SK-N-SH (cell line): ENCODE measurements at places on chromosomes 13 and 19. TPM values are rescaled to one million over a fixed set of nuclear protein-coding genes. Genes with fewer than 3 reads are reported as not detected.

DNA sequence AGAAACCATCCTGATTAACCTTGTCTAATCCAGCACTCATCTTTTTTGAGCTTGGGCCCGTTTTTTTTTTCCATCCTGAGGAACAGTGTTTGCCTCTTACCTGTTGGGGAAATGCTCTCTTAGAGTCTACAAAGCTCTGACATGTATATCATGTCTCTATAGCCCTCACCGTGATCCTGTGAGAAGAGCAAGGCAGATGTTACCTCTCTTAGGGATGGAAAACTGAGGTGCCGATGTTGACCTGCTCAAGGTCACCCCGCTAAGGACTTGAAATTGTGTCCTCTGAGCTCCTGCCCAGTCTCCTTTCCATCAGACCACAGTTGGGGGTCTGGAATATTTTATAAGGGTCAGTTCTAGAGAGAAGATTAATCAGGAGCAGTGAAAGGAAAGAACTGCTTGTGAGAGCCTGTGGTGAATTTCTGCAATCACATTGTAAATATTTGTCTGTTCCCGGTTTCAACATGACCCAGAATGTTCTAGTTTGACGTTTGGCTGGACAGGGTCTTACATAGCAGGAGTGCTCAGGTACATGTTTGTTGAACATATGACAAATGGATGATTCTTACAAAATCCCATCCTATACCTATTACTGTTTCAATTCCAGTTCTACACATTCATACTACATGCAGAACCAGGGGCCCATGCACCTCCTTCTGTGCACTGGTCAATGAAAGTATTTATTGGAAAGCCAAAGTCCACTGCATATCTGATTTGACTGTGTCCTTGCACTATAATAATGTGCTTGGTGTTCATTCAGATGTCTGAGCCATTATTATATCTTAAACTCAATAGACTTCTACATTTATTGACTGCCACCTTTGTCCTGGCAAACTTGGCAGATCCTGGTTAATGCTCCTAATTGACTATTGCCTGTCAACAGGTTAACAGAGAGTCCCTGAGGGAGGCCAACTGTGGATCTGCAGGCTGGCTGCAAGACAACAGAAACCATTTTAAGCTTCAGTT lies 12.1 kb downstream of the SLC25A15 start:
- no peaks in the 10 kb centered on the region for H3K27me3 ChIP-seq
- no peak overlapping the region for H3K27ac ChIP-seq
- peaks cover 2% of the 10 kb centered on the region; the same call in 1 of the 2 replicates for H3K4me1 ChIP-seq
- no peak overlapping the region for H3K4me3 ChIP-seq
- H3K36me3 ChIP-seq: peaks cover 32% of the 10 kb centered on the region

DNA sequence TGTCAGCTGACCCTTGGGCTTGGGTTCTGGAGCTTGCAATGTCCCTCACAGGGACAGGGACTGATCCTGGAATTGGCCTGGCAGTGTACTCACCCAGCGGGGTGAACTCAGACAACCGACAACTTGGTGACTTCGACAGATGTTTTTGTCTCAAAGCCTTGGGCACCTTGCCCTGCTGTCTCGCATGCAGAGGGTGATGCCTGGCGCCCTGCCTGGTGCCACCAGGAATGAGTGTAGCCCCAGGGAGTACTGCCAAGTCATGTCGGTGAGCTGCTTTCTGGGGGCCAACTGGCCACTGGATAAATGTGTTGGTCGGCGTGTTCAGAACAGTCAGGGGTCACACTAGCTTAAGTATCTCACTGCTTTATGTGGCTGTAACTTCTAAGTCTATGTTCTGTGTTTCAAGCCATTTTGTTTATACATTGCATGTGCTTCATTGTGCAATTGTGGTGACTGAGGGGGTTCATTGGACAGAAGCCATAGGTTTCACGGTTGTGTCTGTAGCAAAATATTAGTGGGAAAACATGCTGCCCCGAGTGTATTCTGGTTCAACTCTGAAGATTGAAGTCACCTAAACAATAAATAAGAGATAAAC lies 96.3 kb upstream of the TNFSF11 start:
- no peak overlapping the region for H3K4me3 ChIP-seq
- no peak for DNase-seq
- H3K36me3 ChIP-seq: no peaks in the 10 kb centered on the region
- H3K27me3 ChIP-seq: no peaks in the 10 kb centered on the region

DNA sequence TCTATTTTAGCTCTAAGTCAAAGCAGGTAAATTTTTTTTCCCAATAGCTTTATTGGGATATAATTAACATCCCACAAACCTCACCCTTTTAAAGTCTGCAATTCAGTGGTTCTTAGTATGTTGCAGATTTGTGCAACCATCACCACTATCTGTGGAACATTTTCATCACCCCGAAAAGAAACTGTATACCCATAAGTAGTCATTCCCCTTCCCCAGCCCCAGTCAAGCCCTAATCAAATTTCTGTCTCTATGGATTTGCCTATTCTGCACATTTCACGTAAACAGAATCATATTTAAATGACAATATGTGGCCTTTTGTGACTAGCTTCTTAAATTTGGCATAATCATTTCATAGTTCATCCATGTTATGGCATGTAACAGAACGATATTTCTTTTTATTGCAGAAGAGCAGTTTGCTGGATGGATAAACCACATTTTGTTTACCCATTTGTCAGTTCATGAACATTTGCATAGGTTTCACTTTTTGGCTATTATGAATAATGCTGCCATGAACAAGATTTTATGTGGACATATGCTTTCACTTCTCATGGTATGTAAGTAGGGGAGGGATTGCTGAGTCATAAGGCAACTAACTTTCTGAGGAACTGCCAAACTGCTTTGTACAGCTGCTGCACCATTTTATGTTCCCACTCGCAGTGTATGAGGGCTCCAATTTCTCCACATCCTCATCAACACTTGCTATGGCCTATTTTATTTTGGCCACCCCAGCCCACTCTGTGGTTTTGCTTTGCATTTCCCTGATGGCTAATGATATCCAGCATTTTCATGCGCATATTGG lies 10.9 kb downstream of the SLC46A3 start:
- H3K36me3 ChIP-seq: no peaks in the 10 kb centered on the region
- H3K27me3 ChIP-seq: no peaks in the 10 kb centered on the region
- H3K27ac ChIP-seq: no peak overlapping the region
- H3K4me1 ChIP-seq: peaks cover 3% of the 10 kb centered on the region; the same call in 1 of the 2 replicates

GRCh38 chr19:18029617-18030338 lies 21.8 kb downstream of the ARRDC2 start:
- H3K27ac ChIP-seq: no peak overlapping the region
- H3K4me3 ChIP-seq: no peak overlapping the region
- peaks cover 6% of the 10 kb centered on the region; the same call in 1 of the 2 replicates for H3K4me1 ChIP-seq

GRCh38 chr13:77716692-77717091 lies 19.2 kb downstream of the SLAIN1 start:
- H3K4me1 ChIP-seq: no peaks in the 10 kb centered on the region
- H3K27ac ChIP-seq: no peak overlapping the region
- no peaks in the 10 kb centered on the region for H3K27me3 ChIP-seq
- H3K36me3 ChIP-seq: no peaks in the 10 kb centered on the region
- H3K4me3 ChIP-seq: no peak overlapping the region
- no peak for DNase-seq

DNA sequence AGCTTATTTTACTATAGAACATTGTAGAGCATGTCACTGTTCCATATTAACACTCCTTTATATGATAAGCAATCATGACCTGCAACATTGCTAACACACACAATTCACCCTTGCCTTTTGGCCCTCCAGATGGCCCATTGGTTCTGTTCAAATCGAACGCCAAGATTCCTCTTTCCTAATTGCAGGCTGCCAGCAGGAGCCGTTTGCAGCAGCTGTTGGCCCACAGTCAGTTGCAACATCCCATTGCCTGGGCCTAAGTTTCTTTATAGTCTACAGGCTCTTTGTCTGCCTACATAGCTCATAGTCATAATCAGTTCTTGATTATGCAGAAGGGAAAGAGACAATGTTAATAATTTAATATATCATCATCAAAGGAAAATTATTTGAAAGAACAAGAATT lies 37.6 kb downstream of the KCTD12 start:
- H3K27ac ChIP-seq: no peak overlapping the region; the same call in 1 of the 2 replicates
- no peak overlapping the region for H3K4me3 ChIP-seq
- DNase-seq: no peak
- H3K27me3 ChIP-seq: no peaks in the 10 kb centered on the region

DNA sequence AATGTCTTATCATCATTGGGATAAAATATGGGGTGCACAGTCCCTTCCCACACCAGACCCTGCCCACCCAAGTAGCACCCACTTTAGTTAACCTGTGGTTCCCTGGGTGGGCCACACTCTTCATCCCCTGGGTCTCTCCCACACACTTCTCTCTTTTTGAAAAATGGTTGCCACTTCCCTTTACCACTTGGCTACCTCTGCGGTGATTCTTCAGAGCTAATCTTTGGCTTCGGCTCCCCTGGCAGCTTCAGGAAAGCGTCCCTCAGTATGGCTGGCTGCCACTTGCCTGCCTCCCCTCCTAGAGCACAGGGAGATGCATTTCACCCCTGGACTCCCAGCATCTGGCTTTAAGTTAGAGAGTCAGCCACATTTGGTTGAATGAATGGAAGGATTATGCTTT lies 18.2 kb downstream of the CCNA1 start:
- peaks cover 21% of the 10 kb centered on the region; the same call in 1 of the 2 replicates for H3K27me3 ChIP-seq
- no peak overlapping the region for H3K27ac ChIP-seq
- H3K4me3 ChIP-seq: no peak overlapping the region
- no peak for DNase-seq
- no peaks in the 10 kb centered on the region; the same call in 1 of the 2 replicates for H3K4me1 ChIP-seq

DNA sequence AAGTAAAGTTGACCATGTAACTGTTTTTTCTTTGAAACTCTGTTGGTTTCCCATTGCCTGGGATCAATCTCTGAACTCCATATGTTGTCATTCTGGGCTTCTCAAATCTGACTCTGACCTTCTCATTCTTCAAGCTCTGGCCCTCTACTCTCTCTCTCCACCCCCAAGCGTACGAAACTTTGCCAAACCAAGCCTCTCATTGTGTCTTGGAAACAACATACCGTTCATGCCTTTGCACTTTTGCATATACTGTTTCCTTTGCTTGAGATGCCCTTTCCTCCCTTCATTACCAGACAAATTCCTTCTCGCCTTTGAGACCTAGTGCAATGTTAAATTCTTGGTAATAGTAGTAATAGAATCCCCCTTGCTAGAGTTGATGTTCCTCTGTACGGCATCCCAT lies 113.7 kb downstream of the OLFM4 start:
- H3K27ac ChIP-seq: no peak overlapping the region
- no peak overlapping the region for H3K4me3 ChIP-seq
- H3K27me3 ChIP-seq: no peaks in the 10 kb centered on the region
- H3K36me3 ChIP-seq: no peaks in the 10 kb centered on the region

DNA sequence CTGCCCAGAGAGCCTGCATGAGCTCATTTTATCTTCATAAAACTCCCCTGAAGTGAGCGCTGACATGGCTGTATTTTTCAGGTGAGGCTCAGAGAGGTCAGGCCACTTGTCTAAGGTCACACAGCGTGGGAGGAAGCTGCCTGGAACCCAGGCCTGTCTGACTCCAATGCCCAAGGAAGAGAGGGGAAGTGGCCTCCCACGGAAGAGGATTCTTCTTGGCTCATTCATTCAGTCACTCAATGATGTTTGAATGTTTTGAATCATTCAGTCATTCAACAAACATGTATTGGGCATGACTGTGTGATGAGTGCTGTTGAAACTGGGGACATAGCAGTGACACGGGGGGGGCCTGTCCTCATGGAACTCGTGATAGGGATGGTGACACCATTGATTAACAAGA lies 12.0 kb downstream of the ACTL9 start:
- peaks cover 11% of the 10 kb centered on the region; the same call in 1 of the 2 replicates for H3K27me3 ChIP-seq
- no peaks in the 10 kb centered on the region for H3K4me1 ChIP-seq
- no peak overlapping the region for H3K4me3 ChIP-seq
- no peak for DNase-seq

DNA sequence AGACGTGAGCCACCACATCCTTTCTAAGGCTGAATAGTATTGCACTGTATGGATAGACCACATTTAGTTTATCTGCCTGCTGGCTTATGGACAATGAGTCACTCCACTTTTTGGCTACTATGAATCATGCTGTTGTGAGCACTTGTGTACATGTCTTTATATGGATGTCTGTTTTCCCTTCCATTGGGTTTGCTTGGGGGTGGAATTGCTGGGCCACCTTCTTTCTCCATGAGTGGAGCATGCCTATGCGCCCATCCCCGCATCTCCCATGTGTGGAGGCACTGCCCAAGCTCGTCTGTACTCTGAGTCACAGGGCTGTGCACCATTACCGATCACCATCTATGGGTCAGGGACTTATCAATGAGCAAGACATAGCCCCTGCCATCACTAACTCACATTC lies 127.2 kb upstream of the GJB6 start:
- no peaks in the 10 kb centered on the region for H3K36me3 ChIP-seq
- no peaks in the 10 kb centered on the region; the same call in 1 of the 2 replicates for H3K27me3 ChIP-seq
- H3K4me1 ChIP-seq: no peaks in the 10 kb centered on the region
- no peak for DNase-seq
- no peak overlapping the region for H3K27ac ChIP-seq

DNA sequence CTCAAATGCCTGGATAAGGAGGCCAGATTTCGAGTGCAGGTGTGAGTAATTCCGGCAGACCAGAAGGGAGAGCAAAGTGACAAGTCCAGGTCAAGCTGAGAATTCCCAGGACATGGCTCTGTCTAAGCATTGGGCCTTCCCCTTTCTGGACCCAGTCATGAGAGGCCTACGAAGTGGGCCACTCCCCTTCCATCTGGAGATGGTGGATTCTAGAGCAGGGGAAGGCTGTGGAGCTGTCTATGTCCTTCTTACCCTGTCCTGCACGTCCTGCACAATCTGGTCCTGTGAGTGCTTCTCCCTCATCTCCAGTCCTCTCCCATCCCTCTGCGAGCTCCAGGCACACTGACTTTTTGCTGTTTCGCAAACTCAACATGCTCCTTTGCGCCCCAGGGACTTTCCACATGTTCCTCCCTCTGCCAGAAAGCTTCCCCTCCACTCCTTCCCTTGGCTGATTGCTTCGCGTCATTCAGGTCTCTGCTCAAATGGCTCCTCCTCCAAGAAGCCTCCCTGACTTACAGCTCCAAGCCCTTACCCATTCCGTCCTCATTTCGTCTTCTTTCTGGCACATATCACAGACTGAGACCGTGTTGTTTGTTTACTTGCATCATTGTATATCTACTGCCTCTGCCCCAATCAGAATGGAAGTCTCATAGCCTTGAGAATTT lies 193.2 kb downstream of the URI1 start:
- peak overlapping the region; percentile 92 for H3K27ac ChIP-seq
- H3K4me1 ChIP-seq: peaks cover 36% of the 10 kb centered on the region
- H3K27me3 ChIP-seq: no peaks in the 10 kb centered on the region
- H3K4me3 ChIP-seq: no peak overlapping the region

GRCh38 chr13:26601669-26602068 lies 44.2 kb downstream of the WASF3 start:
- no peak overlapping the region for H3K4me3 ChIP-seq
- H3K36me3 ChIP-seq: no peaks in the 10 kb centered on the region
- DNase-seq: peak; percentile 53
- peak overlapping the region; percentile 74 for H3K27ac ChIP-seq

Gene IL11
- 13.2 and 16.1 TPM in 2 replicates for polyA plus RNA-seq

Gene POSTN
- 577 and 1,227 TPM in 2 replicates for polyA plus RNA-seq
